Right atrium auricular region (tissue), 2 donors: ENCODE measurements at places on chromosomes 7 and 10. TPM values are rescaled to one million over a fixed set of nuclear protein-coding genes. Genes with fewer than 3 reads are reported as not detected.

The MOSPD3 gene
- 13.5 TPM for total RNA-seq

The SPAM1 gene
- not detected for total RNA-seq

The GNAT3 gene
- not detected for total RNA-seq

The TLL2 gene
- total RNA-seq, result 0.24 TPM

The SFRP4 gene
- 5.0 TPM for total RNA-seq

The FOXI2 gene
- total RNA-seq, result not detected

The SCART1 gene
- 0.24 TPM for total RNA-seq

DNA sequence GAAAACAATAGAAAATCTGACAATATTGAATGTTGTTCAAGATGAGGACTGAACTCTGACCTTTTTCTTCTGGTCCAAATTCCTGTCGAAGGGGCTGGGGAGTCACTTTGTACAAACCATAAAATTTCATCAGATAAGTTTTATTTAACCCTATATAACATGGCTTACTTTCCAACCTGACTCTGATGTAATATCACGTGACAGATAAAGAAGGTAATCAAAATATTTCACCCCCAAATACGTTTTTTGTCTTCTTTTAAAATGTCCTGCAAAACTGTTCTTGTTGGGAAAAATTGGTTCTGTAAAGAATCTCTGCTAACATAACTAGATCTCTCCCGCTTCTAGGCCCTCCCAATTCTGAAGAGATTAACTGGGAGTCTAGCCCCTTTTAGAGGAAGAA lies 90.9 kb upstream of the MDFIC start:
- H3K27me3 ChIP-seq, result no peaks in the 10 kb centered on the region
- no peaks in the 10 kb centered on the region for H3K4me1 ChIP-seq
- no peak overlapping the region for H3K27ac ChIP-seq
- H3K36me3 ChIP-seq, result no peaks in the 10 kb centered on the region
- no peak overlapping the region for H3K4me3 ChIP-seq
- no peak for DNase-seq

GRCh38 chr10:17181751-17182150 lies 19.7 kb downstream of the TRDMT1 start:
- H3K4me1 ChIP-seq, result no peaks in the 10 kb centered on the region
- H3K27me3 ChIP-seq, result no peaks in the 10 kb centered on the region
- H3K36me3 ChIP-seq, result no peaks in the 10 kb centered on the region
- no peak overlapping the region for H3K27ac ChIP-seq
- no peak overlapping the region for H3K4me3 ChIP-seq
- DNase-seq, result no peak

- no peak for DNase-seq
- no peaks in the 10 kb centered on the region for H3K36me3 ChIP-seq
- no peaks in the 10 kb centered on the region for H3K27me3 ChIP-seq
- H3K4me1 ChIP-seq, result no peaks in the 10 kb centered on the region
Observed at GRCh38 chr7:29077854-29078253, 68.5 kb downstream of the CPVL start.

- no peaks in the 10 kb centered on the region for H3K27me3 ChIP-seq
- H3K27ac ChIP-seq, result peak overlapping the region; percentile 81
- H3K4me3 ChIP-seq, result peak overlapping the region; percentile 82
Observed at GRCh38 chr7:23012908-23013714, 819 bp downstream of the HYCC1 start.

DNA sequence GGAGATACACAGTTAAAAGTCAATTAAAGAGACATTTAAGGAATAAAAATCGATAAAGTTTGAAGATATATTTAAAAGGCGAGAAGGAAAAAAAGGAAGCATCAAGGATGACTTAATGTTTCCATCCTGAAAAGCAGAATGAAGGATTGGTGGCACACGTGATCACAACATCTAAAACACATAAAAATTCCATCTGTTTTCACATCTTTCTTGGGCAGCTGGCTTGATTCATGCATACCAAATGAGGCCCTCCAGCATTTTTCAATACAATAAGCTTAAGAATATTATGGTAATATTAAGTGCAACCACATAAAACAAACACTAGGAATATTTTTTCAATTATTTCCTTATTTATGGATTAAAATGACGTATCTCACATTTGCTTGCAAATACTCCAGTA lies 112.6 kb downstream of the TPK1 start:
- H3K4me1 ChIP-seq, result no peaks in the 10 kb centered on the region
- no peak overlapping the region for H3K4me3 ChIP-seq
- no peaks in the 10 kb centered on the region for H3K36me3 ChIP-seq
- H3K27ac ChIP-seq, result no peak overlapping the region
- H3K27me3 ChIP-seq, result no peaks in the 10 kb centered on the region
- no peak for DNase-seq

GRCh38 chr7:121428855-121429489 lies 32.9 kb upstream of the FAM3C start:
- DNase-seq, result no peak
- no peaks in the 10 kb centered on the region for H3K4me1 ChIP-seq
- no peaks in the 10 kb centered on the region for H3K36me3 ChIP-seq
- H3K27me3 ChIP-seq, result no peaks in the 10 kb centered on the region
- H3K27ac ChIP-seq, result no peak overlapping the region
- H3K4me3 ChIP-seq, result no peak overlapping the region
